ENCODE measurements at places on chromosomes 7 and 10. TPM values are rescaled to one million over a fixed set of nuclear protein-coding genes. Genes with fewer than 3 reads are reported as not detected.

- no peak for DNase-seq
- H3K27me3 ChIP-seq, result no peaks in the 10 kb centered on the region
- no peak overlapping the region for H3K4me3 ChIP-seq
- no peaks in the 10 kb centered on the region for H3K4me1 ChIP-seq
Observed at GRCh38 chr10:58807629-58808022, 295.0 kb downstream of the BICC1 start.

- no peak overlapping the region for H3K27ac ChIP-seq
- no peaks in the 10 kb centered on the region for H3K36me3 ChIP-seq
- DNase-seq, result no peak
- no peak overlapping the region for H3K4me3 ChIP-seq
- peaks cover 7% of the 10 kb centered on the region for H3K4me1 ChIP-seq
- H3K27me3 ChIP-seq, result peaks cover 32% of the 10 kb centered on the region
Observed at GRCh38 chr10:103280031-103280430, 3.1 kb downstream of the INA start.

GRCh38 chr10:113103131-113103840 lies 153.2 kb downstream of the TCF7L2 start:
- DNase-seq, result no peak
- no peak overlapping the region for H3K4me3 ChIP-seq
- no peaks in the 10 kb centered on the region for H3K4me1 ChIP-seq
- no peaks in the 10 kb centered on the region for H3K36me3 ChIP-seq

- no peaks in the 10 kb centered on the region for H3K36me3 ChIP-seq
- no peak overlapping the region for H3K4me3 ChIP-seq
- H3K27me3 ChIP-seq, result no peaks in the 10 kb centered on the region
- no peak overlapping the region for H3K27ac ChIP-seq
- H3K4me1 ChIP-seq, result no peaks in the 10 kb centered on the region
Observed at GRCh38 chr7:17706734-17707133, 233.6 kb downstream of the SNX13 start.

DNA sequence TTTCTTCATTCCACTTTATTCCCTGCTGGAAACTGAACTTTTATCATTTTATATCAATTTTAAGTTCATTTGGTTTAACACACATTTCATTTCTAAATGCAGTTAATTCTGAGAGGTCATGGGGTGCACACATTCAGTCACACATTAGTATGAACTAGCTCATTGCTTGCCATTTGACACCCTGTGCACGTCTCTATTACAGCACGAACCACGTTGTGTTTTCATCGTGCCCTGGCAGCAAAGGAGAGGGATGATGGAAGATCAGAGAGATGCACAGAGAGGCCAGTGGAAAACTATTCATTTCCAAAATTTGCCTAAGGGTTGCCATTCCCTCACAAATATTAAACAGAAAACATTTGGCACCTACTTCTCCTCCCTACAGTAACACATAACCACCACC lies 45.4 kb downstream of the CTNNA3 start:
- no peaks in the 10 kb centered on the region for H3K36me3 ChIP-seq
- no peaks in the 10 kb centered on the region for H3K27me3 ChIP-seq
- no peak for DNase-seq
- H3K4me3 ChIP-seq, result no peak overlapping the region
- H3K4me1 ChIP-seq, result no peaks in the 10 kb centered on the region

DNA sequence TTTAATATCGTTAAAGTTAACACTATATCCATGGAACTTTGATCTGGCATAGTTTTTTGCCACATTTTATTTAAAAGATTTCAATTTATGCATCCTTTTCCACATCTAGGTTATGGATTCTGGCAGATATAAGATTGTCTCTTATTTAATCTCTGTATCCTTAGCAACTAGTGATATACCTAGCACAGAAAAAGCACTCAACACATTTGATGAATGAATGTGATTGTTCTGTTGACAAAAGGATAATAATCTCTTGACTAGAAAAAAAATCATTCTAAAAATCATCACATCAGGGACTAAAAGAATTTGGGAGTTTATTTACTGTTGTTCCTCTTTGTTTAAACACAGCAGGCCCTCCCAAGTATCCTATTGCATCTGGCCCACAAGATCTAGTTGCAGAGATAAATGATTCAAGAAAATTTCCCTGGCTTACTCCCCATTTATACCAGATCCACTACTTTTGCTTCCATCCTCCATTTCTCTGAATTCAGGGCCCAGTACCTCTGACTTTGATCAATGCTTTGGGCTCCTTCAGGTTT lies 84.0 kb upstream of the C1GALT1 start:
- no peak overlapping the region for H3K27ac ChIP-seq
- H3K4me3 ChIP-seq, result no peak overlapping the region
- H3K27me3 ChIP-seq, result no peaks in the 10 kb centered on the region

DNA sequence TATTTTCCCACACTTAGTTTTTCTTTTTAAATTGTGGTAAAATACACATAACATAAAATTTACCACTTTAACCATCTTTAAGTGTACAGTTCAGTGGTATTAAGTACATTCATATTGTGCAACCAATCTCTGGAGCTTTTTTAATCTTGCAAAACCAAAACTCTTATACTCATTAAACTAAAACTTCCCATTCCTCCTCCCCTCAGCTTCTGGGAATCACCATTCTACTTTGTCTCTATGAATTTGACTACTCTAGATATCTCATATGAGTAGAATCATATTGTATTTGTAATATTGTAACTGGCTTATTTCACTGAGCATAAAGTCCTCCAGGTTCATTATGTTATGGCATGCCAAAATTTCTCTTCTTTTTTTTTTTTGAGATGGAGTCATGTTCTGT lies 86.4 kb upstream of the JAZF1 start:
- H3K27me3 ChIP-seq, result no peaks in the 10 kb centered on the region
- no peak overlapping the region for H3K4me3 ChIP-seq
- no peaks in the 10 kb centered on the region for H3K36me3 ChIP-seq
- peaks cover 6% of the 10 kb centered on the region for H3K4me1 ChIP-seq
- no peak for DNase-seq

DNA sequence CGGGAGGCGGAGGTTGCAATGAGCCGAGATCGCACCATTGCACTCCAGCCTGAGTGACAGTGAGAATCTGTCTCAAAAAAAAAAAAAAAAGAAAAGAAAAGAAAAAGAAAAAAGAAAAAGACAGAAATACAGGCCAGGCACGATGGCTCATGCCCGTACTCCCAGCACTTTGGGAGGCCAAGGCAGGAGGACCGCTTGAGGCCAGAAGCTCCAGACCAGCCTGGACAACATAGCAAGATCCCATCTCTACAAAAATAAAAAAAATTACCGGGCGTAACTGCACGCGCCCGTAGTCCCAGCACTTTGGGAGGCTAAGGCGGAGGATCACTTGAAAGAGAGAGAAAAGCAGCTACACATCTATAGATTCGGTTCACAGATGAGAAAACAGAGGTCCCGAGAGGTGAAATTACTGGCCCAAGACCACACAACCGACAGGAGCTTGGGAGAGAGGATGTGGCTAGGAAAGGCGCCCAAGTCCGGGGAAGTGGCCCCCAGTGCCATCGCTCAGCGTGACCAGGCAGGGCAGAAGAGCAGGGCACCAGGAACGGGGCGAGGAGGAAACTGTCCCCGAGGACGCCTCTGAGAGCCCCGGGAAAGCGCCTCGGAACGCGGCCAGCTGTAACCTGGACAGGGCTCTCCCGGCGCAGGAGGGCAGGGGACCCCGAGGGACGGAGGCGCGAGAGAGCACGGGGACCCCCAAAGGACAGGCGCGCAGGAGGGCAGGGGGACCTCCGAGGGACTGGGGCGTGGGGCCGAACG lies 612 bp downstream of the SNX8 start:
- H3K4me3 ChIP-seq, result peak overlapping the region; percentile 85
- H3K4me1 ChIP-seq, result peaks cover 23% of the 10 kb centered on the region
- H3K27me3 ChIP-seq, result no peaks in the 10 kb centered on the region
- no peaks in the 10 kb centered on the region for H3K36me3 ChIP-seq
- no peak for DNase-seq

DNA sequence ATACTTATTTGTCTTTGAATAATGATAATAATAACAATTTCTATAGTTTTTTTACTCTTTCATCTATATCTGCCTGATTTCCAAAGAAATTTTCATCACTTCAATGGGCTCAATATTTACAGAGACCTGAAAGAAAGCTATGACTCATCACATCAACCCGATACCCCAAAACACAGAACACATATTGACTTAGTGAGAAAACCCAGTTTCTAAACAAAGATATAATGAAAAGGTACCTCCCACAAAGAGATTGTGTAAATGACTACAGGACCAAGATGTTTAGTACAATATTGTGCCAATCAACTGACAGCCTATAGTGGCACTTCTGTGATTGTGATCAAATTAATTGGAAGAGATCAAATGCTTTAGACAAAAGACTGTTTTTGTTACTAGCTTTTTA lies 133.9 kb downstream of the PCDH15 start:
- no peak for DNase-seq
- no peaks in the 10 kb centered on the region for H3K36me3 ChIP-seq
- H3K27me3 ChIP-seq, result no peaks in the 10 kb centered on the region
- H3K4me3 ChIP-seq, result no peak overlapping the region
- no peaks in the 10 kb centered on the region for H3K4me1 ChIP-seq

DNA sequence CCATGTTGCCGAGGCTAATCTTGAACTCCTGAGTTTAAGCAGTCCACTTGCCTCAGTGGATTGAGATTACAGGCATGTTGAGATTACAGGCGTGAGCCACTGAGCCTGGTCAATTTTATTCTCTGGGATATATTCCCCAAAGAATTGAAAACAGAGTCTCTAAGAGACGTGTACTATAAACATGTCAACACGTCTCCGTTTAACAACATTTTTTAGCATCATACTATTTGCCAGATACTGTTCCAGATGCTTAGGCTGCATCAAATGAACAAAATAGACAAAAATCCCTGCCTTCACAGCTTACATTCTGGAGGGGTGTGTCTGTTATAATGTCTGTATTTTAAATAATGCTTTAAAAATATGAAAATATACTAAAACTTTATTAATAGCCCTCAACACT lies 54.1 kb upstream of the PRKG1 start:
- no peaks in the 10 kb centered on the region for H3K36me3 ChIP-seq
- no peaks in the 10 kb centered on the region for H3K27me3 ChIP-seq
- DNase-seq, result no peak
- H3K4me3 ChIP-seq, result no peak overlapping the region

GRCh38 chr10:30002426-30003266 lies 56.7 kb downstream of the JCAD start:
- H3K36me3 ChIP-seq, result no peaks in the 10 kb centered on the region
- H3K27ac ChIP-seq, result no peak overlapping the region
- DNase-seq, result peak; percentile 43

DNA sequence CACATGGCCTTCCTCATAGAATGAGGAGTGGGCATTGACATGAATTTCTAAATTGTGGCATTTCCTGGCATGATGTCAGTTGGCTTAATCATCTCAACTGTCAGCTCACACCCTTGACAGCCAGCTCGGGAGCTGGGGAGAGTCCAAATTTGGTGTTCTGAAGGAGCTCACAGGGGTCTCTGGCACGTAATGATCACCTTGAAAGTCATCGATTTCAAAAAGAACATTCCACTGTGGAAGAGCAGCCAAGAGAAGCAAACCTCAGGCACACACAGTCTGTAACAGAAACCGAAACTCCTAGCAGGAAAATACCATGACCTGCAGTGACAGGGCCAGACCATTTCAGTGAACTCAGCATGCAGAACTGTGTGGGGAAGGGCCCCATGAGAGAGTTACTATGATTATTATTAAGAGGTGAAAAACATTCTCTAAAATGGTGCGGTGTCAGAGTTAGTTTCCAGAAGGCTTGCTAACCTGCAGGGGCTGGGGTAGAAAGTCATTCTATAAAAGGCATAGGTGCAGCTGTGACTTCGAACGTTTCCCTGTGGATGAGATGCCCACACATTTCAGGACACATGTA lies 26.4 kb upstream of the KLF6 start:
- peaks cover 68% of the 10 kb centered on the region for H3K4me1 ChIP-seq
- H3K4me3 ChIP-seq, result no peak overlapping the region
- H3K27me3 ChIP-seq, result no peaks in the 10 kb centered on the region
- H3K27ac ChIP-seq, result peak overlapping the region; percentile 100
- no peaks in the 10 kb centered on the region for H3K36me3 ChIP-seq
- peak; percentile 47 for DNase-seq

GRCh38 chr7:147852833-147853232 lies 737.7 kb upstream of the C7orf33 start:
- no peaks in the 10 kb centered on the region for H3K4me1 ChIP-seq
- DNase-seq, result no peak
- H3K27me3 ChIP-seq, result no peaks in the 10 kb centered on the region

- no peak overlapping the region for H3K4me3 ChIP-seq
- no peaks in the 10 kb centered on the region for H3K27me3 ChIP-seq
- H3K36me3 ChIP-seq, result no peaks in the 10 kb centered on the region
- peaks cover 8% of the 10 kb centered on the region for H3K4me1 ChIP-seq
Observed at GRCh38 chr10:116783011-116783655, 40.8 kb upstream of the HSPA12A start.

GRCh38 chr10:124220547-124220946 lies 127.1 kb upstream of the CHST15 start:
- no peak overlapping the region for H3K27ac ChIP-seq
- H3K4me1 ChIP-seq, result peaks cover 24% of the 10 kb centered on the region
- H3K4me3 ChIP-seq, result no peak overlapping the region
- H3K27me3 ChIP-seq, result no peaks in the 10 kb centered on the region

GRCh38 chr7:154842591-154842990 lies 160.3 kb downstream of the PAXIP1 start:
- no peak overlapping the region for H3K27ac ChIP-seq
- no peak for DNase-seq
- H3K4me1 ChIP-seq, result no peaks in the 10 kb centered on the region
- H3K36me3 ChIP-seq, result no peaks in the 10 kb centered on the region
- no peak overlapping the region for H3K4me3 ChIP-seq
- no peaks in the 10 kb centered on the region for H3K27me3 ChIP-seq

GRCh38 chr7:21412410-21412851 lies 15.5 kb upstream of the SP4 start:
- H3K4me1 ChIP-seq, result peaks cover 27% of the 10 kb centered on the region
- DNase-seq, result no peak
- H3K27ac ChIP-seq, result peak overlapping the region; percentile 71
- no peaks in the 10 kb centered on the region for H3K36me3 ChIP-seq
- H3K27me3 ChIP-seq, result no peaks in the 10 kb centered on the region
- H3K4me3 ChIP-seq, result no peak overlapping the region

DNA sequence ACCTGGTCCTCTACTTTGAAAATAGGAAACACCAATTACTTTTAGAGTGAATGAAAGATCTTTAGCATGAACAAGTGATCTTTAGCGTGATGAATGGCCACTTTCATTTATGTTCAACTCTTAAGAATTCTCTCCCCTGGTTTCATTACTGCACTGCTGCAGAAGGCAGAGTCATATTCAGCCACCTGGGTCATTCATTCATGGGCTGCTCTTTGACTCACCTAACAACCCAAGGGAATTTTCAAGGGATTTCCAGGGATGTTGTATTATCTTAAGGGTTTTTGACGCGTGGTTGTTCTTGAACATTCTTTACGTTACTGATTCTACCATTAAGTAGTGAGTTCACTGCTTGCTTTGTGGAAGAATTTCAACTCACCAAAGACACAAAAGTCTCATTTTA lies 87.3 kb upstream of the STK17A start:
- H3K27me3 ChIP-seq, result no peaks in the 10 kb centered on the region
- H3K36me3 ChIP-seq, result no peaks in the 10 kb centered on the region
- H3K4me1 ChIP-seq, result no peaks in the 10 kb centered on the region
- DNase-seq, result no peak
- H3K4me3 ChIP-seq, result no peak overlapping the region

The BICC1 gene
- 0.14 TPM for total RNA-seq

The CPA1 gene
- not detected for total RNA-seq

The ACTL6B gene
- total RNA-seq, result not detected

The PHTF2 gene
- total RNA-seq, result 26.4 TPM

The PIP gene
- not detected for total RNA-seq

The AKR1B15 gene
- total RNA-seq, result not detected
